ENCODE measurements at places on chromosomes 7 and 10. TPM values are rescaled to one million over a fixed set of nuclear protein-coding genes. Genes with fewer than 3 reads are reported as not detected.

The PILRA gene
- 7.3 TPM for total RNA-seq

DNA sequence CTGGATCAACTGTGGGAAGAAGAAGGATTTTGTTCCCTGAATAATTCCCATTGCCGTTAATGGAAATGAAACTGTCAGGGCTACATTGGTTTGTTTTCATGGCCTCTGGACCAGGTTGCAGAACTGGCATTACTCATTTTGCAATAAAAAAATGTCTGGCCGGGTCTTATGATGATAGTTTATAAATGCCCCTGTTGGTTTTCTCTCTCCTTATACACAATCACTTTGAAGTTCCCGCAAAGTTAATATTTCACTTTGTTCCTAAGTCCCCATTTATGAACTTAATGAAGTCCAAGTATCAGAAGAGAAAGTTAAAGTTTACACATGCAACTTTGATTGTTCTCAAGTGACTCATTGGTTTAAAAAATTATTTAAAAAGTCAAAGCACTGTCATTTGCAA is 150.7 kb upstream of the PRR15 start:
- DNase-seq: no peak

DNA sequence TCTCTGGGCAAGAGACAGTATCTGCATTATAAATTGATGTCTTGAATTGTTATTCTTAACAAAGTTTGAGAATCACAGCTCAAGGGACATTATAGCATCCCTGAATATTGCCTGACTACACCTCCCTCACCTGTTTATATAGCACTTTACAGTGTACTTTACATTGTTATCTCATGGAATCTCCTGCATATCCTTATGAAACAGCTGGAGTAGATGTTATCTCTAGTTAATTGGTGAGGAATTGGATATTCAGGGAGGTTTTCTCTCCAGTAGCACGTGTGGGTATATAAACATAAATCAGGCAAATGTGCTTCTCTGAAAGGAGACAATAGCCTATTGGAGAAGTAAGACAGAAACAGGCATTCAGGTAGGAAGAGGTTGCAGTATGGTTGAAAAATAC is 117.2 kb downstream of the SRI start:
- DNase-seq: no peak

DNA sequence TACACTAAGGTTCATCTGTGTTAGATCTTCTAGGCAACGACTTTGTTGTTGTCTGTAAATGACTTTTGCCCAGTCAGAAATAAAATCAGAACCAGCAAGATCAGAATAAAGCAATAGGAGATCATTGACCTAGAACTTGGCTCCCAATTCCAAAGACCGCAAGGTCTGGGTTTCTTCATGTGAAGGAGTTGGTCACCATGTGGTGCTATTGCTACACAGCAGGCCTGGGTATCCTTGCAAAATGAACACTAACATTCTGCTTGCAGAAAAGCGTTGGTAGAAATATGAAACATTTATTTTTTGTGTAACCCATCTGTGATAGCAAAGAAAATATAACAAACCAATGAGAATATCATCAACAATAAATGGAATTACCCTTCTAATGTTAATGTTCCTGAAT is 831.0 kb downstream of the NXPH1 start:
- DNase-seq: no peak

- DNase-seq: no peak
Measured at GRCh38 chr7:64651203-64651602, 14.7 kb upstream of the ZNF107 start.
